ENCODE measurements at places on chromosomes 12 and 14.

DNA sequence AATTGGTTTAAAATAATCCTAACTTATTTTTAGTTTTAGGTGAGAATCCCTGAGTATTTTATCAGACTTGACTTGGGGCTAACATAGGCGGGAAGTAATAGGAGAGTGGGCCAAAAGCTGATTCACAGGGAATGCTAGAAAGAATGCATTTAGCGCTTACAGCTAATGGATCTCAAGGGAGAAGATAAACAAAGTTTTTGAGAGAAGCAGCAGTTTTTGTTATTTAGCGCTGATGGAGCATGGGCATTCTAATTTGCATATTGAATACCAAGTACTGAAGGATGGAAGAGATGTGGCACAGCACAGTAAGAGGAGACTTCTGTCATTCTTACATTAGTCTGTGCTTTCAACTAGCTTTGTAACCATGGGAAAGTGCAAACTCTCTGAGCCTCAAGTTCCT is 436.0 kb upstream of the FBXO33 start:
- DNase-seq, result no peak

- DNase-seq, result no peak
Measured at GRCh38 chr14:24710403-24711112, 76.6 kb upstream of the GZMB start.

DNA sequence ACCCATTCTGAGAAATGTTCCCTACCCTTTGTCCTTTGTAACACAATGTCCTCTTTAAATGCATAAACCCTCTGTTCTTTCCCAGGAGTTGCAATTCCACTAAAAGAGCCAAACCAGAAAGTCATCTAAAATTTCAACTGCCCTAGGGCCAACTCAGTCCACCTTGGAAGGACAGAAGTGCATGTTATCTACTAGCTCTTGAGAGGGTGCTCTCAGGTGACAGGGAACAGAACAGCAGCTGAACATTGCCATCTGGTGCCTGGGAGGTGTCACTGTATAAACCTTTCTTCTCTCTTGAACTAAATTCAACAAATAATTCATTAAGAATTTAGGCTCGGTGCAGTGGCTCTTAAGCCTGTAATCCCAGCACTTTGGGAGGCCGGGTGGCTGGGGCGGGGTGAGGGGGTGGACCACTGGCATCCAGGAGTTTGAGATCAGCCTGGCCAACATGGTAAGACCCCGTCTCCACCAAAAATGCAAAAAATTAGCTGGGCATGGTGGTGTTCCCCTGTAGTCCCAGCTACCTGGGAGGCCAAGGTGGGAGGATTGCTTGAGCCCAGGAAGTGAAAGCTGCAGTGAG is 10.3 kb upstream of the FERMT2 start:
- peak; percentile 49 for DNase-seq

GRCh38 chr14:98955036-98955740 is 316.8 kb downstream of the BCL11B start:
- no peak for DNase-seq

- no peak for DNase-seq
Measured at GRCh38 chr12:61974461-61974860, 285.7 kb upstream of the USP15 start.

DNA sequence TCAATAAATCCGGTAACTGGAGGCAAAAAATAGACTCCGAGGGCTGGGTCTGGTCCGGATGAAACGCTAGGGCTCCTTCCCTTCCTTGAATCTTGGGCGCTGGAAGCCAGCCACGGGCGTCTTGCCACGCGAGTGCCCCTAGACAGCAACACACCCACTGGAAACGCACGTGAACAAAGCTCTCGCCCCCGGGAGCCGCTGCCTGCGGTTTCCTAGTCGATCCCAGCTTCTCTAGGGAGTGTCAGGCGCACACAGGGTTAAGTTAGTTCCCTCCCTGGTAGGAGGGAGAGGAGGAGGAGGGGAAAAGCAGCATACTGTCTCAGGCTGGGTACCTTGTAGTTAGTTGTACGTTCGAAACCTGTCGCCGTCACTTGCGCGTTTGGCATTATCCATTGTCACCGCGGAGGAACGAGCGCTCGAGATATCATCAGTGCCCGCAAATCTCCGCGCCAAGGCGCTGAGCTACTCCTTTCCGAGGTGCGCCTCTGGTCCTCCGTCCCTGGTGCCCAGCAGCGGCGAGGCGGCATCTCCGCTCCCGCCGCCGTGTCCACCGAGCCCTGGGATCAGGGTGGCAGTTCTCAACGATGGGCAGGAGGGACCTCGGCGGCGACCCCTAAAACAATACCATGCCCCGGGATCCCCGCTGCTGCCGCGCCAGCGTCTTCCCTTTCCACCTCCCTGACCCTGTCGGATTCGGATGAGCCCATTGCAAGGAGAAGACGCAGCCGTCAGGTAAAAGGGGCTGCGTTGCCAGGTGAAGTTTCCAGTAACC is at the start of gene FLRT2:
Gene FLRT2, plus strand, starts transcription at position 342 of the 772 bp plus-strand sequence. CDS start 91,371 bp downstream, outside the sequence.
- DNase-seq, result no peak

DNA sequence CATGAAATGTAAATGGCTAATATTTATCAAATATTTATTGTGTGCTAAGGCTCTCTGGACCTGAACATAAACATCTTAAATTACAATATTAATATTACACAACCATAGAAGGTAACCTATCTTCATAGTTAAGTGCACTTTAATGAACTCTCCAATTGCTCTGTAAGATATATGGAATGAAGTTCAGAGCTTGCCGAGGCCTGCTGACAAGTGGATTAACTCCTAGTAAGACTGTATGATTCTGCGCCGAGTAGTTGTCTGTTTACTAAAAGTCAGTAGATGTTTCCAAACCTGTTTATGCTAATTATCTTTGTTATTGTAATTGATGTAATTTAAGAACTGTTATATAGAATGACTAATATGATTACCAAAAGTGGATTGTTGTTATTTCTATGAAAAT is 77.2 kb downstream of the PTPRR start:
- no peak for DNase-seq

DNA sequence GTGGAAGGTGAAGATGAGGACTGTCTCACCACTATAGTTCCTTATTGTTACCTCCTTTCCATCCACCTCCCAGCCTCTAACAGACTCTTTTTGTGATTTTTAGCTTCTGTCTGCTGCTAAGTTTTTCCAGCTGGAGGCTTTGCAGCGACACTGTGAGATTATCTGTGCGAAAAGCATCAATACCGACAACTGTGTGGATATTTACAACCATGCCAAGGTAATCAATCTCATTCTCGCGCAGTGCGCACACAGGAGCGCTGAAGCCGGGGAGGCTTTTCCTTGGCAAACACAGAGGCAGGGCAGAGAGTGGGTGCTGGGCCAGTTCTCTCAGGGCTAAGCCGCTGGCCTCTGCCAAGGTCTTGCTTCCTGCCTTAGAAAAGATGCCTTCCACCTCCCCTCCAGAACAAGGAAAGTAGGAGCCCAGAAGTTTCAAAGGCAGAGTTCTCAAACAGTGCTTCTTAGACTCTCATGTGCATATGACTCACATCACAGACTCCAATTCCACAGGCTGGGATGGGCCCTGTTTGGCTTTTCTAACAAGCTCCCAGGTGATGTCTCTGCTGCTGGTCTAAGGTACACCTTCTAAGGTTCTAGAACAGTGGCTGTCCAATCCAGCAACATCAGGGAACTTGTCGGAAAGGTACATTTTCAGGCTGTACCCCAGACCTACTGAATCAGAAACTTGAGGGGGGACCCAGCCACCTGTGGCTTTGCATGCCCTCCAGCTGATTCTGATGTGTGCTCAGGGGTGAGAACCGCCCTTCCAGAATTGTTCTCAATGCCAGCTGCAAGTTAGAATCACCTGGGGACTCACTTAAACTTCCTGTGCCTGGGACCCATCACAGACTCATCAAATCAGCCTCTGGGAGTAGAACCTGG is 33.8 kb upstream of the PWP1 start:
- DNase-seq, result no peak

- no peak for DNase-seq
Measured at GRCh38 chr12:41745593-41745992, 399.1 kb downstream of the GXYLT1 start.

- no peak for DNase-seq
Measured at GRCh38 chr14:104138718-104139459, 502 bp downstream of the KIF26A start.

- DNase-seq, result no peak
Measured at GRCh38 chr12:49253033-49253623, 11.8 kb upstream of the TUBA1C start.

- no peak for DNase-seq
Measured at GRCh38 chr12:23810329-23810902, 139.1 kb downstream of the SOX5 start.

DNA sequence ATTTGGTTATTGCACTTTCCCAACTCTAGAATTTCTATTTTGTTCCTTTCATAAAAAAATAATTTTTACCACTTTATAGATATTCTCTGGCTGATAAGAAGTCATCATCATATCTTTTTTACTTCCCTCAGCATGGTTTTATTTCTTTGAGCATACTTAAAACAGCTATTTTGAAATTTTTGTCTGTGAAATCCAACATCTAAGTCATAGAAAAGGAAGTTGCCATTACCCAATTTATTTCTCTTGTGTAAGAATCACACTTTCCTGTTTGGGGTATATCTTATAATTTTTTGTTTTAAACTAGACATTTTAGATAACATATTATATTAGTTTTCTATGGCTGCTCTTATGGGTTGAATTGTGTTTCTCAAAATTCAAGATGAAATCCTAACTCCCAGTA is 400.2 kb upstream of the OR4E1 start:
- no peak for DNase-seq

GRCh38 chr12:68695454-68695853 is 8.7 kb downstream of the NUP107 start:
- DNase-seq, result no peak

Measured in DMS153 (cell line).